ENCODE measurements at places on chromosomes 3 and 15.

DNA sequence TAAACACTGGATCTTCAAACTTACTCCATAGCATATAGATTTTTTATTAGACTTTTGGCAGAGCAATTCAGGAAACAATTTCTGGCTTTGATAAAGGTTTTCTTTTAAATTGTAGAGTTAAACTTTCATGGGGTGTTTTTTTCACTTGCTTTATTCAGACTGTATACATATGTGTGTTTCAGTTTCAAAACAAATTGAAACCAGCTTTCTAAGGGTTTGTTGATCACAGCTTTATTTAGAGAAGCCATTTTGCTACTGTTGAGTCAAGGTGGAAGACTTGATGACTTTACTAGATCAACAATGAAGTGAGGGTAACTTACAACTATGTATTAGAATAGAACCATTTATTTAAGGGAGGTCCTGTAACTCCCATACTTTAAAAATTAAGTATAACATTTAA lies 6.2 kb downstream of the UBE2E1 start:
- DNase-seq = no peak

DNA sequence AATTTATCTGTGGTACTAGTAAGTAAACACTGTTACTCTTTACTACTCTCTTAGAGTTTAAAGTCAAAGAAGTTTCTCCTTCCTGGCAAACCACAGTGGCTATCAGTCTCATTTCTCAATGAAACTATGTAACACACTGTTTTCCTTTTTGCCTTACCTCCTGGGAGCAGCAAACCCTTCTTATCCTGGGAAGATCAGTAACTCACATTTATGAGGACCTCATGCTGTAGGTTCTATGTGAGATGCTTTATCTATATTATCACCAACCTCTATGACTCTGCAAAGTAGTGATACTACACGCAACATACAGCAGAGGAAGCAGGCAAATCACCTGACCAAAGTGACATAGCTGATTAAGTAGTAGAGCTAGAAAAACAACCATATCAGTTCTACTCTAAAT lies 35.3 kb downstream of the PBRM1 start:
- DNase-seq = no peak

DNA sequence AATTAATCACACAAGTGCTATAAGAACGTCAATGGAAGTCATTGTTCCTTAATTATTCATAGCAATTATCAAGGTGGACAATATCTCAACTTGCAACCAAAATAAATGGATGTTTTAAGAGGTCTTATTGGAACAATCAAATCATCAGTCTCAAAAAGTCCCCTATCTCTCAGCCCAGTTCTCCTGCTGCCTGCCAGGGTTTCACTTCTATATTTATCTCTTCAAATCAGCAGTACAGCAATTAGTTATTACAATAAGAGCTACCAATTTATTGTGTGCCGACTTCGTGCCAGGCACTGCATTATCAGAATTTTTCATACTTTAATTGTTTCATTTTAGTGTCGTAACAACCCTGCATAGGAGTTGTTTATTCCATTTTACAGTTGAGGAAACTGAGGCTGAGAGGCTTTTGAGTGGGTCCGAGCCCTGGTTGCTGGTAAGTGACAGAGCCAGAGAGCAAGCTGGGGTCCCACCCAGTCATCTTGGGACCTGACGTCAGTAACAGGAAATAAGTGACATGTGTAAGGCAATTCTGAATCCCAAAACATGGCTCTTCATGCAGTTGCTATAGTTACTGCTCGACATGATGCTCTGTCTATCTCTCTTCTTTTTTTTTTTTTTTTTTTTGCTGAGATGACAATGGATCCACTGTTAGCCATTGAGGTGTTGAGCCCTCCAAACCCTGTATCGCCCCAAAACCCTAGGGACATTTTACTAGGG lies 8.8 kb upstream of the KCTD6 start:
- no peak for DNase-seq

- DNase-seq = no peak
These were observed 27.5 kb downstream of the PCCB start for GRCh38 chr3:136277634-136278033.

GRCh38 chr15:51401872-51402517 lies 60.5 kb downstream of the GLDN start:
- peak; percentile 38 for DNase-seq

DNA sequence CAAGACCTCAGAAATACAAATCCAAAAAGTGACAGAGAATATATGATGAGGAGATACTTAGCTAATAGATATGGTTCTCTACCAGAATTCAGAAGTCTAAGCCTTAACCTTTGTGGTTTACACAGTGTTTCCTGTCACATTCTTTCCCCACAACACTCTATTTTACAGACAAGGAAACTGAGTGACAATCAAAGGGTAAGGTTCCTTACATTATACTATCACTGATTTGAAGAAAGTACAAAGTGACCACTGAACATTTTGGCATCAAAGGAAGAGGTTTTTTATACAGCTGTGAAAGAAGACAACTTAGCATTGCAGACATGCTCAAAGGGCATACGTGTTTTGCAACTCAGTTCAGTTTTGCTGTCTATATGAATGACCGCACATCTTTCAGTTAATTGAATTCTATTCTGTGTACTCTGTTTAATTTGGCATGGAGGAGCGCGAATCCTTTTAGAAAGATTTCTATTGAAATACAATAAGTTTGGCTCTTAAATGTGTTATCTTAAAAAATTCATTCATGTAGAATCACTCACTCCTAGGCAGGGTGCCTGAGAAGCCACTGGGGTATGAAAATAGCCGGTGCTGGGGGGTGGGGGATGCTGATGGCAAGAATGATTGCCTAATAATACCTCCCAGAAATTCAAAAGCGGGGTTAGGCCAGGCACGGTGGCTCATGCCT lies 66.5 kb upstream of the SKOR1 start:
- no peak for DNase-seq

DNA sequence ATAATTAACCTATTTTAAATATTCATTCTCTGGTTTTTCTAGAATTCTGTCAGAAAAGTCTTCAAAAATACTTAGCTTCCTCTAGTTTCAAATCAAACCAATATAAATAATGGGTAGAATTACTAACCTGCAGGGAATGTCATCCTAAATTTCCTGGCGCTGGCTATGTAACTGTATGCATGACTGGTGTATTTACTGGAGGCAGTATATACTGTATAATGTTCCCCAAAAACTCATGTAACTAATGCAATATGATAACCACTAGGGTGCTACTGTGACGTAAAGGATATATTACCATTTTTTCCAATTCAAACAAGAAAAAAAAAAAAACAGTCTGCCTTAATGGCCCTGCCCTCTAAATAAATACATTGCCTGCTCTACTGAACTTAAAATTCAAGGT lies 407.5 kb downstream of the MECOM start:
- no peak for DNase-seq

DNA sequence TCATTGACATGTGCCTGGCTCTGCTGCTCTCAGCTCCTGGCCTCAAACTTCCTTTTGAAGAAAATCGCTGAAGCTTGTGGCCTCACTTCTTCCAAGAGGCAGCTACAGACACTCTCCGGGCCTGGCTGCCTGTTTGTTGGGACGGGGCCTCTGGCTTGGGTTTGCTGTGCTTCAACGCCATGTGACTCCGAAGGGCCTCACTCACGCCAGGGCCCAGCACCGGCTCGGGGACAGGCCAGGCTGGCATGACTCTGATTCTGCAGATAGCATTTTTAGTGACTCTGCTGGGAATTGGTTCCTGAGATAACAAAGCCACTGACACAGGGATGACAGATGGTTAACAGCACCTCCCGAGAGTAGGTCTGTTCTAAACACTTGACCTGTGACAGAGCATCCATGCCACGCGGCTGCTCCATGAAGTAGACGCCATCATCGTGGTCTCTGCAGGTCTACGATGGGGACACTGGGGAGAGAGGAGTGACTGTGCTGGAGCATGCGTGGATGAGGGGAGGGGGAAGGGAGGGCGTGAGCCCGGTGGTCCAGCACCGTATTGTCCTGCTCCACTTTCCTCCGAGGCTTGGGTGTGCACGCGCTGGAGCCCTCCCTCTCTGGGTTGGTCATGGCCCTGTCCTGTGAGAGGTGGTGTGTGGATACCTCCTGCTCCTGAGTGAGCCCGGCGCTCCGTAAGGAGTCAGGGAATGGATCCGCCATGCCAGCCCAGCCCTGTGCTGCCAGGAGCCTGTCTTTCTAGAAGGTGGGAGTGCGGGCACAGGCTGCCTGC lies 133.6 kb downstream of the TJP1 start:
- DNase-seq = no peak

- no peak for DNase-seq
These were observed 40.8 kb downstream of the KAT2B start for GRCh38 chr3:20080956-20081554.

Data from H54 (cell line).